ENCODE measurements at places on chromosomes 6 and 20.

- no peak for DNase-seq
These were observed 203.4 kb downstream of the PTPRT start for GRCh38 chr20:42986143-42986773.

GRCh38 chr20:588932-589672 lies 21.0 kb downstream of the TCF15 start:
- no peak for DNase-seq

DNA sequence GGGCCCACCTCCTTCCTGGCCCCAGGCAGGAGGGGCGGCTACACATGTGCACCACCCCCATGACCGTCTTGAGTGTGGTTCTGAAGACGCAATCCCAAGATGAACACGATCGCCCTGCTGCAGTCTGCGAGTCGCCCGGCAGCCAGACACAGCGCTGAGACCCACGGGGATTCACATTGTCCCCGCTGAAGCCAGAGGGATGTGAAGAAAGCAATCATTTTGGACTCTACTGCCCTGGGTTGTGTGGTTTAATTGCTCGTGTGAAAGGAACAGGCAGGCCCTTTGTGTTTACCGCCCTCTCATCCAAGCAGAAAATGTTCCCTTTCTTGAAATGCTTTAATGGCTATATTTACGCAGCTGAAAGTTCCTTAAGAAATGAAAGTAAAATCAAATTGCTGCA lies 279.5 kb downstream of the TAF4 start:
- DNase-seq, result no peak

DNA sequence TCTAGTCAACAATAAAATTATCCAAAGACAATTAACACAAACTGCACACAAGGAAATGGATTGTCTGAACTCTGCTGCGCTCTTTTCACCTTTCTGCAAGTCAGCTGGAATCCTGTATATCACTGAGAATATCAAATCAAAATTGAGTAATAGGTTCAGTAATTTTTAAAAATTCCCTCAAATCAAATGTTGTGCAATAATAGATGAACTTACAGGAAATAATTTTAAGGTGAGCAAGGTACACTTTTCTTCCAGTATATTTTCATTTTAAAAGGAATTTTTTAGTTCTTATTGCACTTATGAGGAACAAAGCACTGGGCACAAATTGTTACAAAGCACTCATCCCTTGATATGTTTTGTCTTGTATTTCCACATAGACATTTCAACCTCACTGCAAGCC lies 1.2 kb downstream of the SAYSD1 start:
- DNase-seq, result no peak

DNA sequence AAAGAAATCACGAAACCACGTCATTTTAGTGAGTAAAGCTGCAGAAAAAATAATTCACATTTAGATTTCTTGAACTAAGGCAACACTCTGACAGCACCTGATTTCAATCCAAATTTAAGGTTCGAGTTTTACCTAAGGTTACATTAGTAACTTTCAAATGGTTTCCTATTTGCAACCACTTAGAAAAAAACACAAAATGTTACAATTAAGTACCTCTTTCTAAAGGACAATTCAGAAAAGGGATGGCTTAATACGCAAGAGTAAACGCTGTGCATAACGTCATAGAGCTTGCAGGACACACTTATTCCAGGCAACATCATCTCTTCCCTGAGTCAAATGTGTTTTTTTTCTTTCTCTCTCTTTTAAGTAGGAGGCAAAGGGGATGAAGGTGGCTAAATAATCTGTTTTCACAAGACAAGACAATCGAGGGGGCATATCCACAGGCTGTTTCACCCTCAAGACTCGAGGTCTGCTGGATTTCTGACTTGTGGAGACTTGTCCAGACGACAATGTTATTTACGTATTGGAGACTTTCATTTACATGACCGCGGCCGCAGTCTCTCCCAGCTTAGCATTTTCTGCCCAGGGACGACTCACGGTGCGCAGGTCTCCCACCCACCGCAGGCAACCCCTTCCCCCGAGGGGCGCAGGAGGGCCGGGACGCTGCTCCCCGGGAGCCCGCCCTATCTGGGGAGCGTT lies 86.0 kb downstream of the SESN1 start:
- no peak for DNase-seq

GRCh38 chr6:156109713-156110112 lies 654.1 kb upstream of the NOX3 start:
- DNase-seq, result no peak

GRCh38 chr20:8473459-8473858 lies 341.4 kb downstream of the PLCB1 start:
- DNase-seq, result no peak

DNA sequence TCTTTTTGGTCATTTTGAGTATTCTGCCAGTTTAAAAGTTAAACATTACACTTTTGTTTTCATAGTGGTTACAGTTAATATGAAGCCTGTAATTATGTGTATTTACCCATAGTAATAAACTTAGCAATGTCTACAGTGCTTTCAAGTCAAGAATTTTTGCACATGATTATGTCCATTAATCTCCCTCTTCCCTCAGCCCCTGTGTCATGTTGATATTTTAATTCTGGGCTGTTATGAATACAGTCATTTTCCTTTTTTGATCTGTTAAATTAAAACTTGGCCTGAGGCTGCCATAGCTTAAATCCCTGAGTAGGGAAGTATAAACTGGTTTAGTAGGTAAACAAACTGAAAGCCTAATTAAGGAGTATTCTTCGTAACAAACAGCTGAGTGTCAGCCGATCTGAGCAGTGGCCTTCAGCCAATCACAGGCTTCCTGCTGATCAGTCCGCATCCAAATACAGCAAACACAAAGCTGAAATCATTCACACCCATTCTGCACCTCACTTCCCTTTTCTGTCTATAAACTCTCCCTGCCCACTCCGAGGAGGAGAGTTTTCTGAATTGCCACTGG lies 9.5 kb upstream of the SFT2D1 start:
- DNase-seq, result no peak

DNA sequence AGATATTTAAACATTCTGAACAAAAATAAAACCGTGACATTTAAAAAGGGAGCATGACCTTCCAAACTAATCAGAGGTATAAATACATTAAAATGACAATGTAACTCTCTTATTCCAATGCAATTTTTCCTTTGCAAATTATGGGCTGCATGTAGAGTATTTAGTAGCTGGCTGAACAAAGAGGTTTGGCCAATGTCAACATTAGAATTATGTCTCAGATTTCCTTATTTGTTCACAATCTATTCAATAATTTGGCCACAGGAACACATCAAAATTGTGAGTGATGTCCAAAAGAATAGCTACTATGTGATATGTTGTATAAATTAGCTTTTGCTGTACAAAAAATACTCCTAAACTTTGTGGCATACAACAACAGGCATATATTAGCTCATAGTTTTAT lies 580.0 kb upstream of the MARCKS start:
- DNase-seq, result no peak

DNA sequence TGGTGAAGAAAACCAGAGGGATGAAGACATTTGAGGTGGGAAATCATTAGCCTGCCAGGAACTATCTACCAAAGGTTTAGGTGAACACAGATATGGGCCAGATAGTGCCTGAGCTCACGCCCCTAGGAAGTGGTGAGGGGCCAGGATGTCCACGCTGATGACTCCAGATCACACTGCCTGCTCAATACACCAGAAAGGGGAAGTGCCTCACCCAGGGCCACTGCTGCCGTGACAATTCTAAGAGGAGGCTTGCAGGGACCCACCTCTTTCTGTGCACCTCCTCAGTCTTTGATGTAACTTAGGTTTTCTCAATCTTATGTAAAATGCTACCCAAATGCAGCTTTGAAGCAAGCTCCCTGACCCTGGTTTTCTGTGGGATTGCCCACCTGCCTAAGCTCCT lies 5.4 kb upstream of the RAB44 start:
- DNase-seq, result no peak

- DNase-seq, result no peak
These were observed 93.7 kb downstream of the KCNB1 start for GRCh38 chr20:49388744-49389143.

DNA sequence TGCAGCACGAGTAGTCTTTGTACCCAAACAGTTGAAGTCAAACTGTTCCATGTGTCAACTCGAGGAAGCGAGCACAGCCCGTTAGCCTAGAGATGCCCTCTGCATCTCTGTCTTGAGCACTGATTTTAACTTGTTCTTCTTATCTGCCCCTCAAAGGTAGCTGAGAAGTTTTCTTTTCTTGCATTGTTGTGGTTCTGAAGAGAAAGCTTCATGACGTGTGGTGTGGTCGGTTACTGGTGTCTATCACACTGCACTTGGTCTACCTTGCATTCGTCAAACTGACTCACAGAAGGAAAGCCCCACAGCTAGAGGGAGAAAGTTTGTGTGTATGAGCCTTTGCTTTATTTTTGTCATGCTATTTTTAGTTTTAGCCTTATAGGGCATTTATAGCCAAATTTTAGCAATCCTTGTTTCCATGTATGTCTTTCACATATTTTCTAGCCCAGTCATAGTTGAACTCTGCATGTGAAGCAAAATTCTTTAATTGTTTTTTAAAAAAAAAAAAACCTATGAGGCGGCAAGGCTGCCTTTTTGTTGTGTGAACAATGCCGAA lies 115.1 kb downstream of the JAG1 start:
- DNase-seq, result no peak

- no peak for DNase-seq
These were observed 21.2 kb upstream of the BNIP5 start for GRCh38 chr6:36357872-36358225.

GRCh38 chr6:95545686-95546085 lies 31.6 kb upstream of the MANEA start:
- DNase-seq, result no peak

DNA sequence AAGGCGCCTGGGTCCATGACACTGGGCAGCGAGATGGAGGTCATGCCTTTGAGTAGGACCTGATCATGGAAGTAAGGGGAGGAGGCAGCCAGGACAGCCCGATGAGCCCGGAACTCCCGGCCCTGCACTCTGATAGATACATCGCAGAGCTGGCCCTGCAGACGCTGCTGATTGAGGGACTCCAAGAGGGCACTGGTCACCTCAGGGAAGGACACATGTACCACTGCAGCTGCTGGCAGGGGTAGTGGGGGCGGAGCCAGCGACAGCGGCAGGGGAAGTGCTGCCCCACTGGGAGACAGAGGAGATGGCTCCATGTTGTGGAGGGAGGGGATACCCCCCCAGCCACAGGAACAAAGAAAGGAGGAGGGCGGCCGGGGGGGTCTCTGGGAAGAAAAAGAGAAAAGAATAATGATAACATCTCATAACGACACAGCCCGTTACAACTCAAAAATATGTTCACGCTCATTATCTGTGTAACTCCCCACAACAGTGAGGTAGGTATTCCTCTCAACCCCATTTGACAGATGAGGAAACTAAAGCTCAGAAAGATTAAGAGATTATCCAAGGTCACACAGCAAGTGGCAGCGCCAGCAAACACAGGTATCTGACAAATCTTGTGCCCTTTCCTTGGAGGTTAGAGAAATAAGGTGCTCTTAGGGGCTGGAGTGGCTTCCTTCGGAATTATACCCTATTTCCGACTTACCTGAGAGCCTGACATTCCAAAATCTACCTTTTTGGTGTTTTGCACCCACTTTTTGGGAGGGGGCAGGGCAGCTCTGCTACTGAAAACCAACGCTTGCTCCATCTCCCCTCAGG lies 733 bp downstream of the ZBTB22 start:
- no peak for DNase-seq

- DNase-seq, result no peak
These were observed 491.4 kb downstream of the CBLN4 start for GRCh38 chr20:55513954-55514353.

- DNase-seq, result no peak
These were observed 517.0 kb downstream of the BTBD3 start for GRCh38 chr20:12434672-12435071.

GRCh38 chr6:130713144-130713543 lies 114.1 kb upstream of the SMLR1 start:
- DNase-seq, result no peak

GRCh38 chr20:48879612-48880245 lies 41.8 kb upstream of the ARFGEF2 start:
- DNase-seq, result no peak

- DNase-seq, result no peak
These were observed 19.2 kb upstream of the TSPYL1 start for GRCh38 chr6:116298973-116299372.
